HAP-1 (cell line): ENCODE measurements at places on chromosomes 16 and 17.

DNA sequence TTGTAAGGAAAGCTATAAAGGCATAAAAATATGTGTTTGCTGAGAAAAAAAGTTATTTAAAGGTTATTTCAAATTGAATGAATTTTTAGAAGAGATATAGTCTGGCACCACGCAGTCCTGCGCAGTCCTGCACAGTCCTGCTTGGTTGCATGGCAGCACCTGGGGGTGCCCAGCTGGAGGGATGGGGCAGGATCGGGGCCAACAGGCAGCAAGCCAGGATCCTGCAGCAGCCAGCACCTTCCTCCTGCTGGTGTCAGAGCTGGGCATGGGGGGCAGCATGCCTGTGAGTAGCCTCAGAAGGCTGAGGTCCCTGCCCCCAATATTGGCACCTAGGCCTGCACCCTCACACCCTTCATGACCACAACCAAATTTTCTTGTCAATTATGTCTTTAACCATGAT is 46.0 kb downstream of the GLG1 start:
- no peak for DNase-seq

GRCh38 chr16:13479549-13479948 is 440.4 kb upstream of the ERCC4 start:
- no peak for DNase-seq

DNA sequence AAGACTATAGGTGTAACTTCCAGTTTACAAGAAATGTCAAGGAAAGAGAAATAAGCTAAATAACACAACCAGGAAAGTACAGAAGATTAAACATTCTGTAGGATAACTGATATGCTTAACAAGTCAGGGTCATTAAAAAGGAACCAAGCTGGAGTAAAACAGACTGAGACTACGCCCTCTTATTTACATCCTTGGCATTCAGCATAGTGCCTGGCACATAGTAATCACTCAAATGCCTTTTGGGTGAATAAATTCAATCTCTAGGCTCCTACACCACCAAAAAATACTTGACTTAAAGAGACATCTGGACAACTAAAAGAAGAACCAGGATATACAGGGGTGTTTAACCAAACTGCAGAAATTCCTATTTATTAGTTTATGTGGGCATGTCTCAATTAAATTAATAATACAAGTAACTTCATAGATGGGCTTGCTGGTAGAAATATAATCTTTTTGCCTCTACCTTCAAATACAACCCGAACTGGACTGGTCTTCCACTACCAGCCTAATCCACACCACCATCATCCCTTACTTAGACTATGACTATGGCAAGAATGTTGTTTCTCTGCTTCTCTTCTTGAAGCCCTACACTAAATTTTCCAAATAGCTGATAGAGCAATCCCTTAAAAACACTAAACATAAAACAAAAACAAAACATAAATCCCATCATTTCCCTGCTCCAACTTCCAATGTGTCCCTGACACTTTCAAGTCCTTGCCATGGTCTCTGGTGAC is 47.7 kb upstream of the ULK2 start:
- no peak for DNase-seq

DNA sequence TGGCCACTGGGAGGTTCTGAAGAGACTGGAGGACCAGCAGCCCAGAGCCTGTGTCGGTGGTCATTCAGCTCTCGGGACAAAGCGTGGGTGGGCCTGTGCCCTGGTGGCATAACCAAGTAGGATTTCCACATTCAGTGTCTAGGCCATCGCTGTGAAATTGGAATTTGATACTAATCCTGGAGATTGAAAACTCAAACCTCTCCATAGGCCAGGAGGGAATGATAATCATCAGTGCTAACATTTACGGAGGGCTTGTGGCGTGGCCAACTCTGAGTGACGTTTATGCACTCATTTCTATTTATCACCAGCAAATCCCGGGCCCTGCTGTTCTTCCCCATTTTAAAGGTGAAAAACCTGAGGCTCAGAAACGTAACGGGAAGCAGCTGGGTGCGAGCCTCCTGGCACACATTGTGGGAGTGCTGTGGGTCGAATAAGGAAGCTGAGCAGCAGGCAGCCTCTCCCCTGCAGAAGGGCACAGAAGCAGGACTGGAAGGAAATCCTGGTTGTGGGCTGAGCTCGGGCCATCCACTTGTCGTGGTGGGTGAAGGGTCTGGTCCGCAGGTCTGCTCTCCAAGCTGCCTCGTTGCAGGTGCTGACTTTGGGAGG is 33.1 kb downstream of the RAI1 start:
- DNase-seq = no peak

- DNase-seq = no peak
These were observed 534 bp downstream of the PRSS36 start for GRCh38 chr16:31149332-31149731.

DNA sequence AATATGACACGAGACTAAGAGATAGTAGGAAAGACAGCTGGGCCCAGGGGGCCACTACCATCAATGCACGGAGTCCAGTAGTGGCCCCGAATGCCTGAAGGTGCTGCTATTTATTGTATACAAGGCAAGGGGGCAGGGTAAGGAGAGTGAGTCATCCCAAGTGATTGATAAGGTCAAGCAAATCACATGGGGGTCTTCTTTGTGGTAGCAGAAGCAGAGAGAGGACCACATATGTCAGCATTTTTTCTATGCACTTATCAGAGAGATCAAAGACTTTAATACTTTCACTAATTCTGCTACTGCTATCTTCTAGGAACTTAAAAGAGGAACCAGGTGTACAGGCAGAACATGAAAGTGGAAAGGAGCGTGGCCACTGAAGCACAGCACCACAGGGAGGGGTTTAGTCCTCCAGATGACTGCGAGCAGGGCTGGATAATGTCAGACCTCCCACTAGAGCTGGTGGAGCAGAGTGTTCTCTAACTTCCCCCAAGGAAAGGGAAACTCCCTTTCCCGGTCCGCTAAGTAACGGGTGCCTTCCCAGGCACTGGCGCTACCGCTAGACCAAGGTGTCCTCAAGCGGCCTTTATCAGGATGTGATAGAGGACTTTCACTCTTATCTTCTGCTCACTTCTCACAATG is 26.4 kb upstream of the ARL4D start:
- DNase-seq = no peak

- DNase-seq = no peak
These were observed 479.3 kb downstream of the KCNJ18 start for GRCh38 chr17:22171631-22172030.

- no peak for DNase-seq
These were observed 71.2 kb downstream of the PCTP start for GRCh38 chr17:55822028-55822427.

DNA sequence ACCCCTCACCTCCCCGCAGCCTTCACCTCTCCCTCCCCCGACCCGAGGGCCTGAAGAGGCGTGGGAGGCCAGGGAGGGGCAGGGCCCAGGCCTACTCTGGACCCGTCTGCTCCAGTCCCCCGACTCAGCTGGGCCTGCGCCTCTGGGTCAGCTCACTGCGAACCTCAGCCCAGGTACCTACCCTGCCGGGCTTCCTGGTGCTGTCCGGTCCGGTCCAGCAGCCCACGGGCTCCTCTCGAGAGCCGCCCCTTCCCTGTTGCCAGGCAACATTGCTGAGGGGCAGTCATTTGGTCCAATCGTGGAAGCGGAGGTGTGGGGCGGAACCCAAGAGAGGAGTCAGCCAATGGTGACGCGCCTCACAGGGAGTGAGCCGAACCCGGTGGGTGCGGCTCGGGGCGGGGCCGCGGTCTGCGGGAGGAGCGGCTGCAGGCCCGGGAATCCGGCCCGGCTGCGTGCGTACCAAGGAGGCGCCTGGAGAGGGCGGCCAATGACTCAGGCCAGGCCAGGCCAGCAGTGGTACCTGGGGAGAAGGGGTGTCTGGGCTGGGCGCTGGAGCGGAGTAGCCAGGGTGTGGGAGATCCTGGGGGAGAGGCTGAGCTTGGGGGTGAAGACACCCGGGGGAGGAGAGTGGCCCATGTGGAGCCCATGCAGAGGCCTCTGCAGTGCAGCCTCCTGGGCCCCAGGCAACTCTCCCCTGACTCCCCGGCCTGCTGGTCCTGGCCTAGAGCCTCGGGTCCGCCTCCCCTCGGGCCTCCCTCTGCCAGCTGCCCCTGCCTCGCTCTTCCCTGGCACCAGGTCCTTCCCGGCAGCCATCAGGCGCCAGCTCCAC is at the start of gene MEAK7:
Gene MEAK7 (minus strand): TSS at position 240 of the 829 bp plus-strand sequence. CDS start 6,573 bp downstream, outside the sequence.
- peak; percentile 95 for DNase-seq

GRCh38 chr17:28612936-28613872 is 781 bp downstream of the RSKR start:
- peak; percentile 64 for DNase-seq

DNA sequence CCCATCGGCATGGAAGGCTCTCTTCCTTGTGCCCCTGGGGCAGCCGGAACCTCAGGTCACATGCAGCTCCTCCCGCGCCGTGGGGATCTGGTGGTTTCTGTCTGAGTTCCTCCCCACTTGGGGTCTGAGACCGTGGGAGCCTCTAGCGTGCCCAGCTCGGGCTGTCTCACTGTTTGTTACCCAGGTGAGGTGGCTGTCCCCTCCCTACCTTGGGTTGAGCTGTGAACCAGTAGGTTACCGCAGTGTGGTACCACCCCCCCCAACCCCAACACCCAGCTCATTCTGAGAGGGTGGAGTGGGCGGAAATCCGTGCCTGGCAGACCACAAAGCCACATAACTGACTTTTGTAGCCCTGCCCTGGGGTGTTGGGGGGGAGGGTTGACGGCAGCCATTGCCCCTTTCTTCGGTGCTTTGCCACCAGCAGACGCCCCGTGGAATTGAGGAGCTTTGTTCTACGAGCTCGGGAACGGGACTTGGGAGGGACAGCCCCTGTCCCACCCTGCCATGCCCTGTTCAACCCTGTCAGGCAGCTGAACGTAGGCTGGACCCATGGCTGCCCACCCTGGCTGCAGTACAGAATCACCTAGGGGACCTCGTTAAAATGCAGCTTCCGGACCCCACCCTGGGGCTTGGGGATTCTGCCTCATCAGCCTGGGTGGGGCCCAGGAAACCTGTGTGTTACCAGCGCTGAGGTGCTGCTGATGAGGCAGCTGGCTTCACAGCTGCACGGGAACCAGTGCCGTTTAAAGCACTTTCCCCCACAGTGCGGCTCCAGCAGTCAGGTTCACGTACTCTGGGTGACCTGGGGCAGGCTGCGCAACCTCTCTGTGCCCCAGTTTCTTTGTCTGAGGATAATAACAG is 18.5 kb downstream of the RAP1GAP2 start:
- no peak for DNase-seq

DNA sequence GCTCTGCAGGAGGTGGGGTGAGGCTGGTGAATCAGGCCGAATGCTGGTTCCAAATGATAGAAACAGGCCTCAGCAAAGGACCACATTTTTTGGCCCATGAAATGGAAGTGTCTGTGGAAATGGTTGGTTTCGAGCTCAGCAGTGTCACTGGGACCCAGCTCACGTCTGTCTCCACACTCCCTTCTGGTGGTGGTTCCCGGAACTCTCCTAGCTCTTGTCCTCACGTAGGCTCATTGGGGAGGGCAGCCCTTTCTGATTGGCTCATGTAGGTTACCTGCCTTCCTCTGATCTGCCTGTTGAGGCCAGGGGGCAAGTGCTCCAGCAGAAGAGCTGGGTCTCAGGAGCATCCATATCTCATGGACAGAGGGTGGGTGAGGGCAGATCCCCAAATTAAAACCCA is 4.0 kb downstream of the ALG1 start:
- no peak for DNase-seq

DNA sequence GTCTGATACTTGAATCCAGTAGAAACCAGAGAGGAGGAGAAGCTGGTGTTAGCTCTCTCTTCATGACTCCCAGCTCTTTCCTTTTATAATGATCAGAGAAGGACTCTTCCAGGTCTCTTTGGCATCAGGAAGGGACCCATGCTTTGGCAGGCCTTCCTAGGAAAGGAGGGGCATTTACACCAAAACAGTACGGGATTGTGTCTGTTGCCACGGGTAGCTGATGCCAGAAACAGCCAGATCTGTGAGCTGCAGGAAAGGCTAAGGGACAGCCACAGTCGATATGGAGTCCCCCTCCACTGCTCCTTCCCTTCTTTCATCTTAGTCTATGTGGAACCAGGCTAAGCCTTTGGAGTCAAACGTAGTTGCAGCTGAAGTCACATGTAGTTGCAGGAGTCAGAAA is 9.3 kb downstream of the CEP295NL start:
- DNase-seq = no peak

DNA sequence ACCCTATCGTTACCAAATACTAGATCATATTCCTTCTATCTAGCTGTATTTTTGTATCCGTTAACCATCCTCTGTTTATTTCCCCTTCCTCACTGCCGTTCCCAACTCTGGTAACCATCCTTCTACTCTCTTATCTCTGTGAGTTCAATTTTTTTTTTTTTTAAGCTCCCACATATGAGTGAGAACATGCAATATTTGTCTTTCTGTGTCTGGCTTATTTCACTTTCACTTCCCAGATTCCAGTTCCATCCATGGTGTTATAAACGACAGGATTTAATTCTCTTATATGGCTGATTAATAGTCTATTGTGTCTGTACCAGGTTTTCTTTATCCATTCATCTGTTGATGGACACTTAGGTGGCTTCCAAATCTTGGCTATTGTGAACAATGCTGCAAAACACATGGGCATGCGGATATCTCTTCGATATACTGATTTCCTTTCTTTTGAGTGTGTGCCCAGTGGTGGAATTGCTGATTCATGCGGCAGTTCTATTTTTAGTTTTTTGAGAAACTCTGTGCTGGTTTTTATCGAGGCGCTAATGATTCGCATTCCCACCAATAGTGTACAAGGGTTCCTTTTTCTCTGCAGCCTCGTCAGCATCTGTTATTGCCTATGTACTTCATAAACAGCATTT is 599.6 kb downstream of the TMEM114 start:
- no peak for DNase-seq

GRCh38 chr16:14013571-14014283 is 57.4 kb upstream of the MRTFB start:
- DNase-seq = no peak

DNA sequence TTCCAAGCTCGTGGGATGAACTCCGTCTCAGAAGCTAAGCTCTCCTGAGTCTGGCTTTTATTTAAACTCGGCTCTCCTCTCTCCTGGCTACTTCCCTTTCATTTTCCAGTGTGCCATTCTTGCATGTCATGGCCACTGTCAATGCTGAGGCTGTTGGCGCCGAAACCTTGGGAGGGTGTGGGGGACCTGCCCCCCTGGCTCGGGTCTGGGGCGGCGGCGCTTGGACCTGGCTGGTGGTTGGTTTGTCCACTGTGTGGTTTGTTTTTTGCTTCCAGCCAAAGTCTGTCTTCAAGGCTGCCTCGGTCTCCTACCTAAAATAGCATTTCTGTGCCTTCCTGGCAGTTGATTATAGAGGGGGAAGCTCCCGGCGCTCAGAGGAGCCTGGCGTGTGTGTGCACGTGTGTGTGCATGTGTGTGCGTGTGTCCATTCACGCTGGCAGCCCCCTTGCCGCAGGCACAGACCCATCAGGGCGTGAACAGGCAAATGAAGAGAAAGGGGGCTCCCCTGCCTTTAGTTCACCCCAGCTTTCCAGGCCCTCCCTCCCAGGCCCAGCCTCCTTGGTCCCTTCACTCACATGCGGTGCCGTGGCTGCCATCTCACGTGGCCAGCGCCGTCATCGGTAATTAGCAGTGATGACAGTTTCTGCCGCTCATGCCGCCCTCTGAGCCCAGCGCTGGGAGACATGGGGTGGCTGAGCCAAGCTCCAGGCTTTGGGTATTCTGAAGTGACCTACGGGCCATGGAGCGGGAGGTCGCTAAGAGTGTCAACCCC is 179.9 kb downstream of the SEC14L1 start:
- peak; percentile 35 for DNase-seq

GRCh38 chr17:34579017-34579946 is at the start of gene TMEM132E:
TMEM132E (plus strand) TSS chr17:34579582; CDS start chr17:34581077, 1,495 bp downstream.
- no peak for DNase-seq
